ENCODE measurements at places on chromosomes 4 and X.

DNA sequence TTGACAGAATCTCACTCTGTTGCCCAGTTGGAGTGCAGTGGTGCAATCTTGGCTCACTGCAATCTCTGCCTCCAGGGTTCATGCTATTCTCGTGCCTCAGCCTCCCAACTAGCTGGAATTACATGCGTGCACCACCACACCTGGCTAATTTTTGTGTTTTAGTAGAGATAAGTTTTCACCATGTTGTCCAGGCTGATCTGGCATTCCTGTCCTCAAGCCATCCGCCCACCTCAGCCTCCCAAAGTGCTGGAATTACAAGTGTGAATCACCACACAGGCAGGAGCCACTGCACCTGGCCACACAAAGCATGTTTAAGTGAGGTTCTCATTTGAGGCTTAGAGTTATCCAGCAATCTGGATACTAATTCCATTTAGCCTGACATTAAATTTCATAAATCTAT, 180.9 kb upstream of the GRID2 start:
- no peak for DNase-seq

GRCh38 chr4:182090186-182090585, 153.0 kb upstream of the TENM3 start:
- DNase-seq: no peak

DNA sequence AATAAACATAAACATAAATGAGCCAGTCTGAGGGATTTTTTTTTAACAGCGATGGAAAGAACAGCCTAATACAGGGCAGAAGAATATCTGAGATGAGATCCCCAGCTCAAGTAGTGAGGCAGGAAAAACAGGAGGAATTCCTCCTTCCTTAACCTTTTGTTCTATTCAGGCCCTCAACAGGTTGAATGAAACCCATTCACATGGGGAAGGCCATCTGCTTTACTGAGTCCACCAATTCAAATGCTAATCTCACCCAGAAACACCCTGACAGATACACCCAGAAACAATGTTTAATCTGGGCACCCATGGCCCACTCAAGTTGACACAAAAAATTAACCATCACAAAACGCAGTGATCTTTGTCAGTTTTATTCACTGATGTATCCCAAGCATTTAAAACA, 45.5 kb downstream of the SMIM31 start:
- no peak for DNase-seq

GRCh38 chr4:139229534-139230039, 50.4 kb downstream of the MGARP start:
- peak; percentile 7 for DNase-seq

- no peak for DNase-seq
These were observed 6.4 kb upstream of the COMMD8 start for GRCh38 chr4:47469951-47470350.

DNA sequence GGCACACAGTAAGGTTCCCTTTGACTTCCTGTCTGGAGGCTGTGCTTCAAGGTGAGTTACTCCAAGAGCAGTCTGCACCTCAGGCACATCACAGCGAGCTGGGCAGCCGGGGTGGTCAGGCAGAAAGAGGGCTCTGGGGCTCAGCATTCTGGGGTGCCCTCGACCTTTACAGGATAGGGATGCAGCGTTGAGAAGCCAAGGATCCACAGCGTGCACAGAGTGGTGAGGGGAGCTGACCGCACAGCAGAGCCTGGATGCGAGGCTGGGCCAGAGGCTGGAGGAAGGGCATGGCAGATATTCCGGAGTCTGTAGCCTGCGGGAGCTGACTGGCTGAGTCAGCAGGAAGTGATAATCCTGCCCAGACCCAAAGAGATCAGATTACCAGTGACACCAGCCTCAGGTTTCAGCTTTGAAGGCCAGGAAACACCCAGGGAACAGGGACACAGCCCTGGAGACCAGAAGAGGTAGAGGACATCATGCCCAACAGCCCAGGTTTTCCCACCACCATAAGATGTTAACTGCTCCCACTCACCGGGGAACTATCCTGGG, 38.4 kb upstream of the PDLIM3 start:
- no peak for DNase-seq

GRCh38 chrX:153968754-153969124, 2.9 kb downstream of the HCFC1 start:
- DNase-seq: no peak

DNA sequence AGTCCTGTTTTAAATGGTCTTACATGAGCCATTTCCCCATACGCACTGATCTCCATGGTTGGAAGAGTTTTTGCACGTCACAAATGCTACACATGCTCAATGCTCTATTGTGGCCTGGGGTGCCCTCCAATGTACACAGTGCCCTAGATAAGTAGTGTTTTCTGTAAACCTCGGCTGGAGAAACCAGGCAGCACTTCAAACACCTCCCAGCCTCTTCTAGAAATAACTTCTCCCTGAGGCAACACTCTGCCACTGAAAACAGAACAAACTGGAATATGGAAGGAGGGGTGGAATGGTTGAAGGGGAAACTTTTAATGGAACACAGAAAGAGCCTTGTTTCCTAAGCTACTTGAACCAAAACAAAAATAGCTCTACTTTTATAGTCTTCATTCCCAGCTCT, 123.9 kb upstream of the CBR4 start:
- DNase-seq: no peak

DNA sequence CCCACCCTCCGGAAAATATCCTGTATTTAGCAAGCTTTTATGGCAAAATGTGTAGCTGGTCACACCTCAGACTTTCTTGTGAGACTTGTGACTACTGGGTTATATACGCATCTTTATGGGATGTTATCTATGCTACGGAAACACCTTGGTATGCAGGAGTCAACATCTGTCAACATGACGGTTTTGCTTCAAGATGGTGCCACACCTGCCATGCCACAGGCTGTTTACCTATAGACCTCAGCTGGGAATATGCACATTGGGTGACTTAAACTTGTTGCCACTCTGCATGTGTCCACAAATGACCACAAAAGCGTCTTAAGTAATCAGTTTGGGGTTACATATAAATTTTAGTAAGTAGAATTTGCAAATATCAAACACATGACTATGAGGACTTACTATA, 192.3 kb upstream of the ATP6AP2 start:
- DNase-seq: no peak

GRCh38 chrX:9370893-9371292, 94.0 kb upstream of the TBL1X start:
- no peak for DNase-seq

- no peak for DNase-seq
These were observed 23.2 kb downstream of the APOO start for GRCh38 chrX:23884427-23885024.

DNA sequence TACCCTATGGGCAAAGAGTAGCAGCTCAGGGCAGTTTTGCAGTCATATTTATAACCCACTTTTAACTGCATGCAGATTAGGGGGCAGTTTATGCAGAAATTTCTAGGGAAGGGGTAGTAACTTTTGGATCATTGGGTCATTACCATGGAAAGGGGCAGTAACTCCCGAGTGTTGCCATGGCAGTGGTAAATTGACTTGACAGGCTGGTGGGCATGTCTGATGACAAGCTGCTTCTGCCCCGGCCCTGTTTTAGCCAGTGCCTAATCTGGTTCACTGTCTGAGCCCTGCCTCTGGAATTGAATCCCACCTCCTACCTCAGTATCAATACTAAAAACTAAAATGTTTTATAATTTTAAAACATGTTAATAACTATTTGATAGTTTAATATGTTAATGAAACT, 362.1 kb upstream of the ATOH1 start:
- no peak for DNase-seq

DNA sequence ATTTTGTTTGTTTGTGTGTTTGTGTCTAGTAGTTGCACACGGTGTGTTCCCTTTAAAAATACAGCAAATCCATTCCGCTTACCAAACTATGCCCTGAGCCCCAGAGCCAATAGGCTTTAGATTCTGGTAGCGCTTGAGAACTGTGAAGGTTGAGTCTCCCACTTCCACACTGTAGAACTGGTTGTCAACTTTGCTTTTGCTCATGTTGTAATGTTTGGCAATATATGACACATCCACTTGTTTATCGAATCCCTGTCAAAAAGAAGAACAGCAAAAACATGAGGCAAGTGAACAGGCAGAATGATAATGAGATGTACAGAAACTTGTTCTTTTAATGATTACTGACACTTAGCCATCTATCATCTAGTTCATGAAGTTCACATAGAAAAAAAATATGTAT, 200.6 kb downstream of the MAPK10 start:
- DNase-seq: no peak

- no peak for DNase-seq
These were observed 62.6 kb upstream of the KLHL13 start for GRCh38 chrX:118179161-118179560.

GRCh38 chr4:99459546-99460042, 24.5 kb upstream of the ADH7 start:
- DNase-seq: no peak

DNA sequence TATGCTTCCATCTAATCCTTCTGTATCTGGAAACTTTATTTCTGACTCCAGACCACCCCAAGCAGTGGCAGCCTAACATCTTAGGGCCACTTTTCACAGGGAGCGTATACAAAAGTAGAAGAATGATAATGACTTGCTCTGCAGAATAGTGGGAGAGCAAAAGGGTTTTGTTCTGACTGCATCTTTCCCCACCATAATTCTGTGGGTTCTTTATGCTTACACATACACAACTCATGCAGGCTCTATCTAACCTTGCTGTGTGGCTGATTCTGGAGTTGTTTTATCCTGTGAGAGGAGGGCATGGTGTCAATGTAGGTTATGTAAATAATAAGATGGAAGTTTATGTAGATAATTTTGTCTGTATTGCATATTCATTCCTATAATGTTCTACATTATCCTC, 42.4 kb upstream of the NDNF start:
- DNase-seq: no peak

- DNase-seq: no peak
These were observed 1.5 kb downstream of the LAP3 start for GRCh38 chr4:17578482-17578891.

GRCh38 chr4:158664806-158665205, 6.9 kb downstream of the C4orf46 start:
- DNase-seq: no peak

- no peak for DNase-seq
These were observed 342.6 kb downstream of the GPM6A start for GRCh38 chr4:175469514-175469913.

DNA sequence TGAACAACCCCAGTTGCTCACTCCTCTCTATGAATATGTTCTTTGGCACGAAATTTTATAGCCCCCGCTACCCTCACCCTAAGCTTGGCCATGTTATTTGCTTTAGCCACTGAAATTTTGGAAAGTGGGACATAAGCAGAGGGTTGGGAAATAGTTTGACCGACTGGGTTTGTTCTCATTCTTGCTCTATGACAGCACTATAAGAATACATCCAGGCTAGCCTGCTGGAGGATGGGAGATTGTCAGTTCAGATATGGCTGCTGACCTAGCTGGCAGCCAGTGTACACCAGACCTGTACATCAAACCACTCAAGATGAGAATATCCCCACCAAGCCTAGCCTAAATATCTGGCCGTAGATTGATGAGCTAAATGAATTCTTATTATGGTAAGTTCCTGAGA, 298.1 kb downstream of the PDGFC start:
- DNase-seq: no peak
